ENCODE measurements at places on chromosomes 1 and 21.
A peak's percentile ranks its signal among the peaks of the same experiment; 100 is the strongest.

DNA sequence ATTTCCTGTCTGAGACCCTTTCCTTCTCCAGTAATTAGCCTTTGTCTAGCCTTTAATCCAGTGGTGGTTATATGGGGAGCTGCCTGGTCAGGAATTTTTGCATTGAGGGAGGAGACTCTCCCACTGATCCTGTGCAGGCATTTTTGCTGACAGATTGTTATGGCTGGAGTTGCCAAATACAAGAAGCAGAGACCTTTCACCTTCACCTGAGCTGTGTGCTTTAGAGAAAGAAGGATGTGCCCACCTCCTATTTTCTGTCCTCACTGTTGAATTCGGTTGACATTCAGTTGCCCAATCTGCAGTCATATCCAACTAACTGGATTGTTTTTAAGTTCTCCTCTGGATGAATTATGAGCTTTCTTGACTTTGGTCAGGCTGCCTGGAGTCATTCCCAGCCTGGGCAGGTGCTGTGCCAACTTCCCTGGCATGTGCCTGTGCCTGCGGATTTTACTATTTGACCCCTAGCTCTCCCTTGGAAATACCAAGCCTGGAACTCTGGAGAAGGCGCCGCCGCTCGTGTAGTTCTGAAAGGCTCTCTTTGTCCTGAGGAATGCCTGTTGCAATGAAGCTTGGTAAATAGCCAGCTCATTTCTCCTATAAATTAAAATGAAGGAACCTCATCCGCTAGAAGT lies 143.9 kb downstream of the NOS1AP start:
- no peak for DNase-seq

- DNase-seq: no peak
Observed at GRCh38 chr1:169594391-169594790, 8.1 kb upstream of the F5 start.

DNA sequence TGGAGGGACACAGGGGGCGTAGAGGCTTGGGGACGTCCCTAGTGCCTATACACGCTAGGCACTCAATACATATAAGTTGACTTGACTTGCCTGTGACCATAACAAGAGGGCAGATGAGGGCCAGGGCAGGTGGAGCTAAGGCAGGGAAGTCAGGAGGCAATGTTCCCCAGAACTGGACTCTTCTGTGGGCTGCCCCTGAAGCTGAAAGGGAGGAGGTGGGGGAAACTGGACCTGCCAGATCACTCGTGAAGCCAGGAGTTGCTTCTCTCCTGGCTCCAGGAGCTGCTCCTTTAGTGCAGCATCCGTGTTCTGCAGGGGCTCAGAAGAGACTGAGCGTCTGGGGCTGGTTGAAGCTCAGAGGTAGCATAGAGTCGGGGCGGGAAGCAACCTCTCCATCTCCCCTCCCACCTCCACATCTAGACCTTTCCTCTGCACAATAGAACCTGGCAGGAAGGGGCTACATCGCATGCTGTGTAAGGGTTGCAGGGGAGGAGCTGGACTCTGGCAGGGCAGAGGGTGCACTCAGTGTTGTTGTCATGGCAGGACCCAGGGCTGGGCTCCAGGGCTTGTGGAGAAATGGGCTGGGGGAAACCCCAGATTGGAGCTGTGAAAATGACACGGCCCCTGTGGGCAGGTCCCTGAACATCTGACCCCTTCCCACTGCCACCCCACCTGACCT lies 2.9 kb upstream of the SEMA4A start:
- DNase-seq: peak; percentile 20

GRCh38 chr1:15261155-15262002 lies 14.4 kb downstream of the FHAD1 start:
- DNase-seq: peak; percentile 10

DNA sequence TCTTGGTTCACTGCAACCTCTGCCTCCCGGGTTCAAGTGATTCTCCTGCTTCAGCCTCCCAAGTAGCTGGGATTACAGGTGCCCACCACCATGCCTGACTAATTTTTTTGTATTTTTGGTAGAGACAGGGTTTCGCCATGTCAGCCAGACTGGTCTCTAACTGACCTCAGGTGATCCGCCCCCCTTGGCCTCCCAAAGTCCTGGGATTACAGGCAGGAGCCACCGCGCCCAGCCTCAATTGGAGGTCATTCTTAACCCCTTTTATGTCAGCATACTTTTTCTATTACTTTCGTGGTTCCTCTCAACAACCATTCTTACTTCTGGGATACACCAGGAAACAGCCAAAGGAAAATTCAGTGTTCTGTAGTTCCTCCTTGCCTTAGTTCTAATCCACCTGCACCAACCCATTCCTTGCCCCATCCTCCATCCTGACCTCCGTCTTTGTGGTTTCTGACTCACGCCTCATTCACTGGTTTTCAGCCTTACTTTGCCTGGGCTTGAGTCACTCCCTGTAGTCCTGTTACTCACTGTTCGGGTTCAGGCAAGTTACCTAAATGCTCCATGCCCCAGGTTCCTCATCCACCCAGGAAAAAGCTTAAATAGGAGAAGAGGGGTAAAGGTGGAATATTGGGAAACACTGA lies 12.9 kb upstream of the BCL10 start:
- no peak for DNase-seq

GRCh38 chr1:26281971-26282370 lies 2.1 kb downstream of the SH3BGRL3 start:
- DNase-seq: no peak

DNA sequence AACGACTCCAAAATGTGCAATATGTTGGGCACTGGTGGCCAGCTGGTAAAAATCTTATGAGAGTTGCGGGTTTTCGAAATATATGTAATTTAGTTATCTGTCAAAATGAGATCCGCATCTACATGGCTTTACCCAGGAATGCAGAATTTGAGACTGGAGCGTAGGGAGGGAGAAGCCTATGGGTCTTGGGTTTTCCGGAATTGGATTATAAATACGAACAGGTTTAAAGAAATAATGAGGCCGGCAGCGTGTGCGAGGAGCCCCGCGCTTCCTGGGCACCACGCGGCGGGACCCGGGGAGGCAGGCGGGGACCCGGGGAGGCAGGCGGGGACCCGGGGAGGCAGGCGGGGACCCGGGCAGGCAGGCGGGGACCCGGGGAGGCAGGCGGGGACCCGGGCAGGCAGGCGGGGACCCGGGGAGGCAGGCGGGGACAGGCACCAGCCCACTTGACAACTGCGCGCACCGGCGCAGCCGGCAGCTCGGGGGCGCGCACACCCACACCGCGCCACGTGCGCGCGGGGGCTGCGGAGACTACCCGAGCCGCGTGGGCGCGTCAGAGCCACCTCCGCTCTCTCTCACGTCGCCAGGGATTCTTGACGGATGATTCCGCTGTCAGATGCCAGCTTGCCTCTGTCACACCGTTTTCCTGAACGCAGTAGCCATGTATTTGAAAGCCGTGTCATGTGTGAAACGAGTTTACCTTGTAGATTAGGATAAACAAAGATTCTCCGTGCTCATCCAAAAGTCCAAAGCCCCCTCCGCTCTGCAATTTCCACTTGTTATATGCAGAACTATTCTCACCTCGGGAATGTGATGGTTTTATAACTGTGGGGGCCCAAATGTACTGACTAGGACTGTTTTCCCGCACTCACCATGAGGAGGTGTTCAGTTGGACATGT lies 54.3 kb upstream of the HNRNPU start:
- peak; percentile 76 for DNase-seq

DNA sequence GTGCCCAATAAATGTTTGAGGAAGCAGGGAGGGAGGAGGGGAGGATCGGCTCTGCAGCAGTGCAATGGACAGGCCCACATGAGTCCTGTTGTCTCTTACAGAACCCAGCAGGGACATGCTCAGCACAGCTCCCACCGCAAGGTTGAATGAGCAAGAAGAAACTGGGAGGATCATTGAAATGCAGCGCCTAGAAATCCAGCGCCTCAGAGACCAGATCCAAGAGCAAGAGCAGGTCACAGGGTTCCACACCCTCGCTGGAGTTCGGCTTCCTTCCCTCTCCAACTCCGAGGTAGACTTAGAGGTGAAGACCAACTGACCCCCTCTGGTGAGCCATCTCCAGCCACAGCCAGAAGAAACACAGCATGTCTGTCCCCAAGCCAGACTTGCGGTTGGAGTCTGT lies 15.9 kb upstream of the TMEM125 start:
- no peak for DNase-seq

GRCh38 chr1:99598738-99599411 lies 47.0 kb upstream of the PALMD start:
- no peak for DNase-seq

DNA sequence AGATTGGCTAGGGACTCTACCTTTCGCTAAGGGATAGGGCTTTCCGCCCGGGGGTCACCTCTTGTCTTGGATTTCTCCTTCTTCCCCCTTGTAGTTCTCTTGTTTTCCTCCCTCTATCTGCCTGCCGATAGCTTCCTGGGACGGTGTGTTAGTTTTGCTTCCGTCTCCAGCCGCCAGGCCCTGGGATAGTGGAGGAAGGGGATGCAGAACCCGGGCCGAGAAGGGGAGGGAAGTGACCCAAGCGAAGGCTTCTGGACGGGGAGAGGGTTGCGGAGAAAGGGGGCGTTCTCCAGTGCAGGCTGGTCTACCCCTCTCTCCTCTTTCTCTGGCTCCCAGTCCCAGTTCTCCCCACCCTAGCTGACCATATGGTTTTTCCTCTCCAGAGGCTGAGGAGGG lies 871 bp downstream of the TUFT1 start:
- DNase-seq: no peak

- DNase-seq: no peak
Observed at GRCh38 chr1:231973830-231974229, 347.2 kb downstream of the DISC1 start.

- DNase-seq: no peak
Observed at GRCh38 chr1:37797750-37798345, 4.2 kb downstream of the MANEAL start.

DNA sequence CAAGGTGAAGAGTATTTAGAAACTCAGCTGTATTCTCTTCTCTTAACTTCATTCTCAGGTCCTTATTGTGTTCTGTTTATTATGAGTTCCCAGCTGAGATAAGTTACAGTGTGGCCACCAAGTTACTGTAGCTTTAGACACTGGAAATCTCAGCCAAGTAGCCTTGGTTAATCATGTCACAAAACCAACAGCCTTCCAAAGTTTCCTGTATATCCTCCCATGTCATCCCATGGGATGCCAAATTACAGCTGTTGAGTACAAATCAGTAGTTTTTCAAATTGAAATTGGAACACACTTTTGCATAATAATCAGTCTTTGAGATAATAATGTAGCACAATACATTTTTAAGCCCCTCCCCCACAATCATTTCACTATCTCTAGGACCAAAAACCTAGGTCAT lies 10.7 kb downstream of the ADAMTS5 start:
- DNase-seq: no peak

DNA sequence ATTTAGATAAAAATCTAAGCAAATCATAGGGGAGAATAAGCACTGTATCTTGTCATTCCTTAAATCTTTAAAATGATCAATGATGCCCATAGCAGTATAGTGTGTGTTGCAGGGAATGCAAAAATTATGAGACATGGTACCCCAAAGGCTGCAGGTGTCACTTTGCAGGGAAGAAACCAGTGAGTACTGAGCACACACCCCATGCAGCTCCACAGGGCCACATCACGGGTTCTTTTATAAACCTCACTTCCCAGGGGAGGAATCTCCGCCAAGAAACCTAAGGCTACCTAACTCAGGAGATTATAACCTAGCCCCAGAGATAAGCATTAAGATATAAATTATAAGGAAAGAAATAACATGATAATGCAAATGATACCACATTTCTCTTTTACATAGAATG lies 115.6 kb downstream of the APP start:
- no peak for DNase-seq

DNA sequence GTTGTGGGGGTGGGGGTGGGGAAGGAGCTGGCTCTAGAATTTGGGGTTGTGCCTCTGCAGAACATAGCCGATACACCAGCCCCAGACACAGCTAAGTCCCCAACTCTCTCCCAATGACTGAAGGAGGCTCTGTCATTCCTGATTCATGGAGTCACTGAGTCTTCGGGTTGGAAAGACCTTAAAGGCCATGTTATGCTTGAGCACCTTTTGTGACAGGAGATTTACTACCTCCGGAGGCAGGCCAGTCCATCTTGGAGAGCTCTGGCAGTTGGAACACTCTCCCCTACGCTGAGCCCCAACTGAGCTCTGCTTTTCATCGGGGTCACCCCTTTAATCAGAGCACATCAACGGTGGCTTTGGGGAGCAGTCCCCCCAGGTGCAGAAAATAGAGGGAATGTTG lies 284.4 kb upstream of the GJB5 start:
- DNase-seq: no peak

- DNase-seq: no peak
Observed at GRCh38 chr21:18826562-18826961, 423.0 kb upstream of the TMPRSS15 start.

- peak; percentile 73 for DNase-seq
Observed at GRCh38 chr1:89198491-89199072, at the start of gene GBP4. Gene GBP4 (minus strand): TSS chr1:89198942. CDS start chr1:89198834, 108 bp downstream.

DNA sequence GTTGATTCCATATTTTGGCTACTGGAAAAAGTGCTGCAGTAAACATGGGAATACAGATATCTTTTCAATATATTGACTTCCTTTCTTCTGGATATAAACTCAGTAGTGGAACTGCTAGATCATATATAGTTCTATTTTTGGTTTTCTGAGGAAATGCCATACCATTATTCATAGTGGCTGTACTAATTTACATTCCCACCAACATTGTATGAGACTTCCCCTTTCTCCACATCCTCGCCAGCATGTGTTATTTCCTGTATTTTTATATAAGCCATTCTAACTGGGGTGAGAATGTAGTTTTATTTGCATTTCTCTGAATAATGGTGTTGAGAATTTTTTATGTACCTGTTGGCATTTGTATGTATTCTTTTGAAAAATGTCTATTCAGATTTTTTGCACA lies 385.2 kb downstream of the NUF2 start:
- DNase-seq: no peak

DNA sequence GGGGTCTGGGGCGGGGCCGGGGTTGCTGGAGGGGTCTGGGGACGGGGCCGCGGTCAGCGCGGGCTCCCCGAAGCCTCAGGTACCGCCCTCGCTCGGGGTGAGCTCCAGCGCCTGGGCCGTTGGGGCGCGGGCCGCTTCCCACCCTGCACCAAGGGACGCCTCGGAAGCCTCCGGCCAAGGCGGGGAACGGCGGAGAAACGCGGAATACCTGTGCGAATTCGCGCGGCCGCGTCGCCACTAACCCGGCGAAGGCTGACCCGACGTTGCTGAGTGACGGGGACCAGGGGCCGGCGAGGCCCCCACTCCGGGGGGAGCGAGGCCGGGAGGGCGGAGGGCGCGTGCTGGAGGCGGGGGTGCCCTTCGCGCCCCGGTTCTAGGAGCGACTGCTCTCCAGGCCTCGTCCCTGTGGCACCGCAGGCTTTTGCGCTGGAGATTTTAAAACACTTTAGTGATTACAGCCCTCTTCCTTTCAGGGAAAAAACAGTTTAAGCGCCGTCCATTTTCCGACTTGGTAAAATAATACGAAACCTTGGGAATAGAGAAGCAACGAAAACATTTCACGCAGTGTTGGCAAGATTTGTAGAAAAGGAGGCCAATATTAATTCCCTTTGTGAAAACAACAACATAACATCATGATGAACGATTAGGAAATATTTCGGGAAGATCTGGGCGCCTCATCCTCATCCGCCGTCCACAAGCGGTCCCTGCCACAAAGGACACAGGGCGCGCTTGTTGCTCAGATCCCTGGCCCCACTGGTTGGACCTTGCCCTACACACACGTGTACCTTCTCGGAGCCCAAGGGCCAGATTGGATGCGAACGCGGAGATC lies 971 bp upstream of the GNG4 start:
- DNase-seq: no peak
